ENCODE measurements at places on chromosomes 11 and 22.

- no peak for DNase-seq
Measured at GRCh38 chr11:32908619-32909018, 16.0 kb downstream of the QSER1 start.

DNA sequence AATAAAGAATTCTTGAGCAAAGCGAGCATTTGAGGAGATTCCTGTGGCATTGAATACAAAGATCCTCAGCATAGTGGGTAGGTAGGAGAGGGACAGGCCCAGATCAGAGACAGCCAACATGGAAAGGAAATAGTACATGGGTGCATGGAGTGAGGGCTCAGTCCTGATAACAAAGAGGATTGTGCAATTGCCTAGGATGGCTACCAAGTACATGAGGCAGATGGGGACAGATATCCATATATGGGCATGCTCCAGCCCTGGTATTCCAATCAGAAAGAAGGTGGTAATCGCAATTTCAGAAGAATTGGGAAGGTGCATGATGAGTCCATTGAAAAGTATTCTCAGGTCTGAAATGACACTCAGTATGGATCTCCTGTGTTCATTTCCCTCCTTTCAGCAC lies 8.6 kb downstream of the OR51T1 start:
- no peak for DNase-seq

- no peak for DNase-seq
Measured at GRCh38 chr11:59198726-59199125, 14.0 kb downstream of the MPEG1 start.

DNA sequence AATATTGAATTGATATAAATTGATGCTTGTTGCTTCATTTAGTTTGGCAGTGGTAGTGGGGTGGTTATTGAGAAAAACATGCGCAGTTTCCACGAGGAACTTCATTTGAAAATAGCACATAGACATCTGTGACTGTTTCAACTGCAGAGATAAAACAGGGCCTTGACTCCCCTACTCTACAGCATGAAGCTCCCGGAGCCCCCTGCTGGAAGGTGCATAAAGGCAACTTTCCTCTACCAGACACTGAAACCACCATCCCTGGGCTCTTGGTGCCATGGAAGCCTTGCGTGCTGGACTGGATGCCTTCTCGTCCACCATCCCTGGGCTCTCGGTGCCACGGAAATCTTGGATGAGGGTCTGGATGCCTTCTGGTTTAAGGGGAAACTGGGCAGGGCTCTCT lies 195.9 kb downstream of the CSNK2A3 start:
- DNase-seq, result peak; percentile 15

- DNase-seq, result no peak
Measured at GRCh38 chr11:18710545-18710944, 12.0 kb downstream of the TMEM86A start.

GRCh38 chr11:44977493-44977984 lies 26.9 kb upstream of the TP53I11 start:
- no peak for DNase-seq

- no peak for DNase-seq
Measured at GRCh38 chr22:24037851-24038765, 27.0 kb downstream of the CABIN1 start.

DNA sequence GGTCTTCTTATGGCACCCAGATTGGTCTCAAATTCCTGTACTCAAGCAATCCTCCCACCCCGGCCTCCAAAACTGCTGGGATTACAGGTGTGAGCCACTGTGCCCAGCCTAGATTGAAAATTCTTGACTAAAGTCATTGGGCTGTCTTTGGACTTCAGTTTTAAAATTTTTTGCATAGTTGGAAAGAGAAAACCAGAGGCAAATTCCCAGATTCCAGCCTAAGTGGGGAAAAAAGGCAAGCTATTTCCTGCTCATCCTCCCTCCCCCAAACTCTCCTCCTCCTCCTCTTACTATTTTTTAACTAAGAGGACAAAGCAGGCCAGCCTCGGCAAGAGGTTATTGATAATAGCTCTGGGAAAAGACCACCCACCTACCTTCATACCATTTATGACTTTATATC lies 78.6 kb upstream of the CLMP start:
- DNase-seq, result no peak

All from NCI-H510A (cell line).